ENCODE measurements at places on chromosomes 16 and 17.

- DNase-seq, result no peak
Measured at GRCh38 chr17:797236-797840, 15.2 kb downstream of the MRM3 start.

GRCh38 chr17:58277802-58278595 lies 2.7 kb downstream of the MPO start:
- no peak for DNase-seq

GRCh38 chr16:12801511-12802042 lies 2.1 kb downstream of the CPPED1 start:
- DNase-seq, result no peak

- no peak for DNase-seq
Measured at GRCh38 chr17:48611213-48611612, 396 bp upstream of the HOXB7 start.

DNA sequence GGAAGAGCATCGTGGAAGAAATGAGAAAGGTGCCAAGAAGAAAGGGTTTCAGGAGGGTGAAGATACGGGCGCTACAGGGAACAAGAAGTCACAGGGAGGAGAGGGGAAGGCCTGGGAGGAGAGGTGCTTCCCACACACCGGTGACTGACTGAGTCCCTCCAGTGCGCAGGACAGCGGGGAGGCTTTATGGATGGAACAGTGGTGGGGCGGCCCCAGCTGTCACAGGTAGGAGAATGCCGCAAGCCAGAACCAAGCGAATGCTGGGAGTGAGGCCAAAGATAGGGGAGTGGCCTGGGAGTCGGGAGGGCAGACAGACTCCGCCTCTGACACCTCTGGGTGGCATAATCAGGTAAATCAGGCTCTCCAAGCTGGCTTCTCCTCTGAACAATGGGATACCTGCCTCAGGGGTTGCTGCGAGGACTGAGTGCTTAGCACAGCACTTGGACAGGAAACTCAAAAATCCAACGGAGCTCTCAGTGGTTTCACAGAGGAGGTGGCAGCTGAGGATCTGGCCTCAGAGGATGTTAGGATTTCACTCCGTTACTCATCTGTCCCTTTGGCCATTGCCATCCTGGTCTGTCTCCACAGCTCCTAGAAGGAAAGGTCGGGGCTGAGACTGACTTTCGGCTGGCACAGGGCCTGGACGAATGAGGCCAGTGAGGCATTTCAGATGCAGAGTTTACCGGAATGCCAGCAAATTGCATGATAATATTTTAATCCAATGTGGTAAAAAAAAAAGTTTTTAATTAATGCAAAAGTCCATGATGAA lies 717 bp upstream of the CNP start:
- DNase-seq, result peak; percentile 58

DNA sequence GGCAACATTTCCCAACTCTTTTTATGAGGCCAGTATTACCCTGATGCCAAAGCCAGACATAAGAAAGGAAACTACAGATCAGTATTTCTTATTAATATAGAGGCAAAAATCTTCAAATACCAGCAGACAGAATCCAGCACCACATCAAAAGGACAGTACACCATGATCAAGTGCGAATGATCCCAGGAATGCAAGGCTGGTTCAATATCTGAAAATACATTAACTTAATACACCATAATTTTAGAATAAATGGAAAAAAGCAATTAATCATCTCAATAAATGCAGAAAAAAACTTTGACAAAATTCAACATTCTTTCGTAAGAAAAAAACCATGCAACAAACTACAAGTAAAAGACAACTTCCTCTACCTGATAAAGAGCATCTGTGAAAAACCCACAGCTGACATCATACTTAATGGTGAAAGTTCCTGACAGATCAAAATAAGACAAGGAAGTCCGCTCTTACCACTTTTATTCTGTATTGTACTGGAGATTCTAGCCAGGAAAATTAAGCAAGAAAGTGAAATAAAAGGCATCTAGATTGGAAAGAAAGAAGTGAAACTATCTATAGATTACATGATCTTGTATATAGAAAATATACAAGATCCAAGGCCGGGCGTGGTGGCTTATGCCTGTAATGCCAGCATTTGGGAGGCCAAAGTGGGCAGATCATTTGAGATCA lies 26.4 kb upstream of the MAPK3 start:
- DNase-seq, result no peak

DNA sequence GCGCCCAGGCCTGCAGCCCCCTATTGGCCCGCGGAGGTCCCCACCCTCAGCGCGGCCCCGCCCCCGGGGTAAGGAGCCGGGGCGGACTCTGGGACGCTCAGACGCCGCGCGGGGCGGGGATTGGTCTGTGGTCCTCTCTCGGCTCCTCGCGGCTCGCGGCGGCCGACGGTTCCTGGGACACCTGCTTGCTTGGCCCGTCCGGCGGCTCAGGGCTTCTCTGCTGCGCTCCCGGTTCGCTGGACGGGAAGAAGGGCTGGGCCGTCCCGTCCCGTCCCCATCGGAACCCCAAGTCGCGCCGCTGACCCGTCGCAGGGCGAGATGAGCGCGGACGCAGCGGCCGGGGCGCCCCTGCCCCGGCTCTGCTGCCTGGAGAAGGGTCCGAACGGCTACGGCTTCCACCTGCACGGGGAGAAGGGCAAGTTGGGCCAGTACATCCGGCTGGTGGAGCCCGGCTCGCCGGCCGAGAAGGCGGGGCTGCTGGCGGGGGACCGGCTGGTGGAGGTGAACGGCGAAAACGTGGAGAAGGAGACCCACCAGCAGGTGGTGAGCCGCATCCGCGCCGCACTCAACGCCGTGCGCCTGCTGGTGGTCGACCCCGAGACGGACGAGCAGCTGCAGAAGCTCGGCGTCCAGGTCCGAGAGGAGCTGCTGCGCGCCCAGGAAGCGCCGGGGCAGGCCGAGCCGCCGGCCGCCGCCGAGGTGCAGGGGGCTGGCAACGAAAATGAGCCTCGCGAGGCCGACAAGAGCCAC lies at the start of gene NHERF1:
NHERF1 (plus strand) TSS at position 100 of the 750 bp plus-strand sequence; CDS start at position 319, 219 bp downstream.
- DNase-seq, result no peak

DNA sequence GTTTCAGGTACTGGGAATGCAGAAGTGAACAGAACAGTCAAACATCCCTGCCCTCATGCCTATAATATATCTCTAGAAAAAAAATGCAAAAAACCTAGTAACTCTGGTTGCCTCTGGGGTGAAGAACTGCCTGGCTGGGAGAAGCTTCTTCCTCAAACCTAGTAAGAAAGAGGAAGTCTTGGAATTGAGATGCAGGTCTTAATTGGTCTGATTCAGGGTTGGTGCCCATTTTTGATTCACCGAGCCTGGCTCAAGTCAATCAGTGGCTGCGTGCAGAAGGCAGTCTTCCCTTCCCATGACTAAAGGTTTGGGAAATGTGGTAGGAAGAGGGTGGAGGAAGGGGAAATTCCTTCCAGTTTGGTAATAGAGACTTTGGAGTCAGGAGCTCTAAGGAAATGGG lies 22.4 kb downstream of the CDRT15 start:
- no peak for DNase-seq

GRCh38 chr16:47063011-47063724 lies 80.6 kb downstream of the NETO2 start:
- DNase-seq, result no peak

DNA sequence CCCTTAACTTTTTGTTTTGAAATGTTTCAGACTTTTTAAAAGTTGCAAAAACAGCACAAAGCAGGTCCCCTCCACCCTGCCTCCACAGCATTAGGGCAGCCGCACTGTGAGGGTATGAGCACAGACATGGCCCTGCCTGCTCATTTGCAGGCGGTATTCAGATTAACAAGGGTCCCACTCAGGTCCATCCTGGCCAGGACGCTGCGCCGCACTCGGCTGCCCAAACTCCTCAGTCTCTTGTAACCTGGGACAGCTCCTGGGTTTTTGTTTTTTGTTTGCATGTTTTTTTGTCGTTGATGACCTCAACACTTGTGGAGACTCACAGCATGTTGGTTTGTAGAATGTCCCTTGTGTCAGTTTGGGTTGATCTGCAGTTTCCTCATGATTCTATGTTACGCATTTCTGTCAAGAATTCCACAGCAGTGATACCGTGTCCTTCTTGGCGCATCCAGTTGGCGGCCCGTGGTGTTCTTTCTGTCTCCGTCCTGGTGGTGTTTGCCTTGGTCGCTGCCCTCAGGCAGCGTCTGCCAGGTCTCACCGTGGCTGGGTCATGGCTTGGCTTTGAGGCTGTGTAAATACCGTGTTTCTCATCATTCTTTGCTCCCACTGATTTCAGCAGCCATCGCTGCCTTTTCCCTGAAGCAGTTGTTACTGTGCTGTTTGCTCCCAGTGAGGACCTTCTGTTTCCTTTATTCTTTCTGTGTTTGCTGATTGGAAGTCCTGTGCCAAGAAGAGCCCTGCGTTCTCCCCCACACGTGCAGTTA lies 18.5 kb downstream of the CRAMP1 start:
- DNase-seq, result no peak

GRCh38 chr17:35774499-35774898 lies 13.8 kb downstream of the C17orf50 start:
- DNase-seq, result no peak

- no peak for DNase-seq
Measured at GRCh38 chr17:51230306-51230705, 29.5 kb downstream of the MBTD1 start.

GRCh38 chr17:70070305-70071027 lies 4.6 kb upstream of the KCNJ16 start:
- no peak for DNase-seq

DNA sequence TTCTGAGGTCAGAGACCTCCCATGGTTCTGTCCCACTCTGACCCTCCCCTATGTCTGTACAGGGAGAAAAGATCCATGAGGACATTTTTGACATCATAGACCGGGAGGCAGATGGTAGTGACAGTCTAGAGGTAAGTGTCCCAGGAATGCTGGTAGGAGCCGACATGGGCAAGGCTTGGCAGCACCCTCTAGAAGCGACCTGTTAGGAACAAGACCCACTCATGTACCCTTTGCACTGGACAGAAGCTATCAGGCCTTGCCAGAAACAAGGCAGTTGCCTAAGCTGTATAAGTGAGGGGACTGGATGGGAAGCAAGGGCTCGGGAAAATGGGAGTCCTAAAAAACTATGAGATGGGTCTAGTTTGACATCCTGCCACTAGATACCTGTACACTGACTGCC lies 2.5 kb downstream of the TUBG1 start:
- DNase-seq, result no peak

DNA sequence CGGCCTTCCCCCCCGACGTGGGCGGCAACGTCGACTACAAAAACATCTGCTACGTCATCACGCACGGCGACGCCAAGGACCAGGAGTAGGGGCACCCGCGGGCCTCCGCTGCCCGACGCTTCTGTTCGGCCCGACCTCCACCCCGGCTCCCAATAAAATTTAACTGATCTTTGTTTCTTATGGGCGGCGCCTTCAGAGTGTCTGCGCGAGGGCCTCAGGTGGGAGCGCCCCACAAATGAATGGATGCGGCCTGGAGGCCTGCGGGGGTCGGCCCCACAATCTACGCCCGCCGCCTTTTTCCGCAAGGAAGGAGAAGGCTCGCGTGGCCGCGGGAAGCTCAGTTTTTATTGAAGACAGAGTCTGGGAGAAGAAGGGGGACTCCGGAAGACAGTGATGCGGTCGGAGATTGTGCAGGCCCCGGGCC lies 3.2 kb downstream of the MYL11 start:
- DNase-seq, result peak; percentile 58

DNA sequence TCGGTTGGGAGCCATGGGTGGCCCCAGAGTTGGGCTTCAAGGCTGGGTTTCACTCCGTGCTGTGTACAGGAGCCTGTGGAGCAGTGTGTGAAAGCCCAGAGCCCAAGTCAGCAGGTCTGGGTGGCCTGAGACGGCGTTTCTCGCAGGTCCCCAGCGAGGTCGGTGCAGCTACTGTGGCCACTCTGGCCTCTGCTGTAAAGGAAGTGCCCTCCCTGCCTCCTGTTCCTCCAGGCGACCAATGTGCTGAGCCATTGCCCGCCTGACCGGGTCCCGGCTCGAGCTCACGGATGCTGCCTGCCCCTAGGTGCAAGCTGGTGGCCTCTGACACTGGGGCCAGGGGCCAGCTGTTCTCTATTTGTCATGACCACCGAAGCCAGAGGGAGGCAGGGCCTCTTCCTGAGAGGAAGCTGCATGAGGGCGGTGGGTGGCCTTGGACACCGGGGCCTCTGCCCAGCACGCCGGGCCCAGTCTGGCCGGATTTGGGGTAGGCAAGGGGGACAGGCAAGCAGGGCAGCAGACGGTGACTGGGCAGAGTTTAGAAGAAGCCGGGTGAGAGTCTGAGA lies 170.9 kb downstream of the IRF8 start:
- no peak for DNase-seq

GRCh38 chr17:33292981-33293867 lies at the start of gene ASIC2:
TSS of gene ASIC2 (minus strand) at chr17:33293295.
- DNase-seq, result peak; percentile 20

- DNase-seq, result no peak
Measured at GRCh38 chr17:57032343-57032742, 52.7 kb upstream of the AKAP1 start.

- DNase-seq, result no peak
Measured at GRCh38 chr17:74430385-74430705, 1.5 kb upstream of the GPRC5C start.

GRCh38 chr17:79023886-79024771 lies at the start of gene C1QTNF1:
TSS of gene C1QTNF1 (plus strand) at chr17:79024169. CDS start at chr17:79043969, 19,800 bp downstream.
- DNase-seq, result no peak

DNA sequence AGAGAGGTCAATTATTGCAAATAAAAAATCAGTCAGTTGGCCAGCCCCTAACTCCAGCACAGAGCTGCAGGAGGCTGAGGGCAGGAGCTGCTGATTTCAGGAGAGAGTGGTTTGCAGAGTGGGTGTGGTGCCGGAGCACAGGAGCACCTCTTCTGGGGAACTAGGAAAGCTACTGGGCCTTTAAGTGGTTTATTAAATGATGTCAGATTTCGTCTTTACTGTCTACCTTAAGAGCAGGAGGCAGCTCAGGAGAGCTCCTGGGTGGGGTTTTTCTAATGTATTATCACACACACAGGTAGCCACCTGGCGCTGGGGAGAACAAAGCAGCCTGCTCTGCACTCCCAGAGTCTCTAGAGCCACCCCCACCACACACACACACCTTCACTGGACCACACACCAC lies 11.5 kb upstream of the HAS3 start:
- DNase-seq, result no peak

GRCh38 chr17:75945211-75945610 lies 4.4 kb upstream of the FBF1 start:
- DNase-seq, result no peak

DNA sequence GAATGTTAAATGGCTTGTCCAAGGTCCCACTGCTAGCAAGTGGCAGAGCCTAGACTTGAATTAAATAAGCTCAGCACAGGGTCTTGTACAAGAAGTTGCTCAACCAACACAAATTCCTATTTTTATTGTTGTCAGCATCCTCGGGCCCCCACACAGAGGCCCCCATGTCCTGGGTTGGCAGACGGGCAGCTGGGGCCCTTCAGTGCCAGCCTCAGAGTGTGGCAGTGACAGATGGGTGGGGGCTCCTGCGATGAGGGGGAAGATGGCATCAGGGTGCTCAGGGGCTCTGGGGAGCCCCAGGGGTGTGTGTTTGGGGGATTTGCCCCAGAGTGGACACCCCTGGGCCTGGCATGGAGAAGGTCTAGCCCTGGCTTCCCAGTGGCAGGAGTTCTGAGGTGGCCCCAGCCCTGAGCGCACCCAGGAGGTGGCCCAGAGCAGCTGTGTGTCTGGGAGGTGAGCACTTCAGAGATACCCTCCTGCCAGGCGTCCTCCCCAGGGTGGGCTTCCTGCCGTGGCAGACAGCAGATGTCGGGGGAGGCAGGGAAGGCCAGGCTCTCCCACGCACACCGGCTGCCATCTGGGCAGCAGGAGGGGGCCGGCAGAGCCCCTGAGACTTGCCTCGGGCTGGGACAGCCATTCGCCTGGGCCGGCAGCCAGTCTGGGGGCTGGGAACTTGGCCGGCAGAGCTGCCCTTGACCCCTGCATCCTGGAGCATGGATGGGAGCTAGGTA lies 150.8 kb downstream of the C16orf78 start:
- DNase-seq, result no peak

- no peak for DNase-seq
Measured at GRCh38 chr16:15963307-15963910, 14.0 kb downstream of the ABCC1 start.
